ENCODE measurements at places on chromosomes 1 and 21.

- DNase-seq = no peak
Measured at GRCh38 chr1:3022976-3023375, 1.7 kb downstream of the ACTRT2 start.

DNA sequence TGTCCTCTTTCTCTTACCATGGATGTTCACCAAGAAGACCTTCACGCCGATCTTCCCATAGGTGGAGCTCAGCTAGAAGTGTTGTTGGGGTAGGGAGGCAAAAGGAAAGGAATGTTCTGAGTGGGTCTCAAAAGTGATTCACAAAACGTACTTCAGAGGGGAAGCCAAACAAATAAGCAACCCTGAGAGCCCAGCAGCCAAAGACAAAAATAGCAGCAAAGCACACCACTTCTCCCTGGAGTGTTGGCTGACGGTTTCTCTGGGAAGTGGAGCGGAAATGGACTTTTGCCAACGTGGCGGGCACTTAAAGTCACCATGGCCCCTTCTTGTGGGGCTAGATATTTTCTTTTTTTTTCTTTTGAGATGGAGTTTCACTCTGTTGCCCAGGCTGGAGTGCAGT, 23.1 kb downstream of the SLC26A9 start:
- DNase-seq = no peak

GRCh38 chr1:51627672-51628071, 10.8 kb downstream of the OSBPL9 start:
- peak; percentile 50 for DNase-seq

DNA sequence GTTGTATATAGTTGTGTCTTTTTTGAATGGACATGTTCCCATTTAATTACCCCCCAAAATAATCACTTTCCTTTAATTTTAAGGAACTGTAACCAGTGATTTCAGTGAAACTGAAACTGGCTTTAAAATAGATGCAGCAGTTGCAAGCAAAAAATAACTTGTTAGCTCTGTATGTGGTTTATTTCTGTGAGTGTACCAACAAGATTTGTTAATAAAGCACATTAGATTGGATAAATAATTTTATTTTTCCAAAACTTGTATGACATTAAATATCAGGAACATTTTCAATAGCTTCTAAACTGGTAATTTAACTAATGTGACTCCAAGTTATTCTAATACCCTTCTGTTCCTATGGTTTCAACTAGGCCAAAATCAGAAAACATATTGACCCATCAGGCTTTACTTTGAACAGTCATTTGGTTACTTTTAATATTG, 184.3 kb upstream of the CACYBP start:
- no peak for DNase-seq

Measured in RWPE1 (cell line).